Cardiac fibroblast (primary cell): ENCODE measurements at places on chromosomes 4 and X.
A peak's percentile ranks its signal among the peaks of the same experiment; 100 is the strongest.

GRCh38 chr4:6368096-6368495, 98.4 kb downstream of the WFS1 start:
- DNase-seq: no peak

- DNase-seq: no peak
Observed at GRCh38 chrX:112867570-112867969, 26.9 kb upstream of the AMOT start.

DNA sequence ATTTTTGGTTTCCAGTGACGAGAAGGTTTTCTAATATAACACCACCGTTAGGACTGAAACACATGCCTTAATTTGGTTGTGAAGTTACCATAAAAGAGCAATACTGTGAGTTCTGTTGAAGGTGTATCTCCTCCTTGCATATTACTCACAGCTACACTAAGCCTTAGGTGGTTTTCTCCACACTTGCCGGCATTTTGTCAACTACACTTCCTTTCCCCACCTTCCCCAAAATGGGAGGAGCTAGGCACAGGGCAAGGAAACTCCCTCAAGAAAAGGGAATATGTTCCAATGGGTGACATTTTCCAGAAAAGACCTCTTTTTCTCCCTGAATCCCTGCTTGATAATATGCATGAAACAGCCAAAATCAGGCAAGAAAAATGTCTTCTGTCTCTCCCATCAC, 44.8 kb downstream of the RELL1 start:
- DNase-seq: no peak

- DNase-seq: no peak
Observed at GRCh38 chr4:8760561-8760960, 111.1 kb downstream of the HMX1 start.

GRCh38 chrX:109489174-109489573, 7.3 kb upstream of the GUCY2F start:
- DNase-seq: no peak

- peak; percentile 77 for DNase-seq
Observed at GRCh38 chr4:105808750-105809041, 86.6 kb upstream of the NPNT start.

- no peak for DNase-seq
Observed at GRCh38 chr4:98237204-98237603, 24.0 kb upstream of the RAP1GDS1 start.

- no peak for DNase-seq
Observed at GRCh38 chrX:48522291-48522690, 683 bp downstream of the EBP start.

- DNase-seq: no peak
Observed at GRCh38 chr4:117793845-117794480, 240.3 kb upstream of the NDST3 start.

- no peak for DNase-seq
Observed at GRCh38 chr4:160350944-160351343, 1248.1 kb downstream of the RAPGEF2 start.

- no peak for DNase-seq
Observed at GRCh38 chr4:168632301-168632725, 135.5 kb downstream of the PALLD start.

DNA sequence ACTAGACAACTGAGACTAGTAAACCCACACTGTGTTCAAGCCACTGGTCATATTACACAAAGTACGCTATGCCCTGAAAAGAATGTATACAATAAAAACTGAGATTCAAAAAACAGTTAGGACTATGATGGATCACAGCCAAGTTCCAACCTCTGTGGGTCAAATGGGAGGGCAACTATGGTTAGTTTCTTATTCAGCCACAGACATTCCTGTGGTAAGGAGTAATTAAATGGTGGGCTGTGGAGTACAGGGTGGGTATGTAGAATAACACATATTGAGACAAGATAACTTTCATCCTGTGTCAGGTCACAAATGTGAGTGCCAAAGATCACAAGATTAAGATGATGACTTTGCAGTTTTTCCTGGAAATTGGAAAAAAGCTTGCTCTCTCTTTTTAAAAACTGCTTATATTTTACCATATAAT, 167.2 kb downstream of the NPNT start:
- DNase-seq: peak; percentile 63

GRCh38 chr4:76377481-76377901, 43.5 kb downstream of the CCDC158 start:
- no peak for DNase-seq

DNA sequence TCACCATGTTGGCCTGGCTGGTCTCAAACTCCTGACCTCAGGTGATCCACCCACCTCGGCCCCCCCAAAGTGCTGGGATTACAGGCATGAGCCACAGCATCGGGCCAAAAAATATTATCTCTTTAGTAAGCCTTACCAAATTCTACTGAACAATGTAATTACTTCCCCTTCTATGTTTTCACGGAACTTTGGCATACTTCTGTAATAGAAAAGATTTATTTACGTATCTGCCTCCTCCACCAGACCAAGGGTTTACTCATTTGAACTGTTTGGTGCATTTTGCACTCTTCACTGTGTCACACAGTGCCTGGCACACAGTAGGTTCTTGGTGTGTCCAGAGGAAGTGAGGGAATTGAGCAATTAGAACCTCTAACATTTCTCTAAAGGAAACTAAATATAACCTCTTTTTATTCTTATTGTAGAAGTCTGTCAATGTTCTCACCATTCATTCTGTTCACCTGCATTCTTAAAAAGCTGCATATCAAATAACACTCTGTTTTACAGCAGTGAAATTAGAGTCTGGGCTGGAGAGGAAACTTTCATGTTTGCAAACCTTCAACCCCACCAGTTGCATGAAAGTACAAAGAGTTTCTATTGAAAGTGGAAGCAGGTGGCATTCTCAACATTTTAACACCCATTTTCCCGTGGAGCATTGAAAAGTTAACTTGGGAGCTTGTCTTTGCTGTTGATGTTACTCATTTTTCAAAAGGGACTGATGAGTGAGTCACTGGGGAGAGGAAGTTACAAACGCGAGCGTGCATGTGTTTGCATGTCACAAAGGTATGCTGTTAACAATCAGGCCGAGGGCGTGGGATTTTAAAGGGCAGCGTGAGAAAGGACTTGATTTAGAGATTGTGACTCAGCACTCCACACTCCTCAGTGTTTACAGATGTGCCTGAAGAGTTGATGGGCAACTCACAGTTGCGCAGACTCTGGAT, 314.1 kb downstream of the STK32B start:
- DNase-seq: peak; percentile 30

DNA sequence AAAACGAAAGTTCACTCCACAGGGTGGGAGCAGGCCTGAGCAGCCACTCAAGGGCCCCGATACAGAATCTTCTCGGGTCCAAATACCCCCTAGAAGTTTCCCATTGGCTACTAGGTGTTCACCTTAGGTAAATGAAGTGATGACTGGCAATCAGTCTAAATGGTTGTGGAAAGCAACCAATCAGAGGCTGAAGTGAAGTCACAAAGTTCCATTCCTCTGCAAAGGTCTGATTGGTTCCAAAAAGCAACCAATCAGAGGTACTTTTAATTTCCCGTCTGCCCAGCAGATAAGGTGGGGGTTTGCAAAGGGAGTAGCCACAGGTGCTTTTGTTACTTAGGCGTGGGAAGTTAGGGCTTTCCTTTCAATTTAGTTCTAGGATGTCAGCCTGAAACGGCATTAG, 58.2 kb upstream of the NKAP start:
- DNase-seq: no peak

DNA sequence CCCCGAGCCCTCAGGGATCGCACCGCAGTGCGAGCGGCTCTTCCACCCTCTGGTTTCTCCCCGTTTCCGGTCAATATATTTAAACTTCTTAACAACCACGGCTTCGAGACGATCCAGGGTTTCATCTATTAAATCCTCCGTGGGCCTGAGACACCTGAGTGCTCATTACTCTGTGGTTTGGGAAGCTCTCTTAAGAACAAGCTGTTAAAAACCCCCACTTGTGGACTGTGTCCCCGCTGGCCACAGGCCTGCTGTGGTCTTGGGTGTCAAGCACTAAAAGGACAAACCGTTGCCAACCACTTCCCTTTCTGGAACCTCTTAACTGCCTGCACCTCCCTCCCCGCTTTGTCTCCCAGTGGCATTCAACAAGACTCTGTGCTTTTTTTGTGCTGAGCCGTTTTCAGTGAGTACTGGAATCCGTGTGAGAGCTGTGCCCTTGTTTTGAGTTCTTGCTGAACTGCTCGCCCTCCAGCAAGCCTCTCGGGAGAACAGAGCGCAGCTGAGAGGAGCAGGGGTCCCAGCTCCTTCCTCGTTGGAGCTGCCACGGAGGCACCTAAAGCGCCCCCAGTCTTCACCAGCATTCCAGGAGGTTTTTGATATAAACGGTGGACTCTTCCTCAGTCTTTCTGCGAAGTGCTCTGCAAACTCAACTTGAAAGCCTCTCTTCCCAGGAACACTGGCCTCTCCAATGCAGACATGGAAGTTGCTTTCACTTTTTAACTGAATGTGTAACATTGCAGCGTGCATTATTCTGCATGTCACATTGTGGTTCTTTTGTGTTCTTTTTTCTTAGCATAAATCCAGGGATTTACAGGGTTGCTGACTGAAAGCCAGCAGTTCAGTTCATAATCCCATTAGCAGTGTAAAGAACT, 691 bp upstream of the IGFBP7 start:
- DNase-seq: peak; percentile 75

- DNase-seq: no peak
Observed at GRCh38 chr4:71473541-71474240, 134.9 kb downstream of the SLC4A4 start.

DNA sequence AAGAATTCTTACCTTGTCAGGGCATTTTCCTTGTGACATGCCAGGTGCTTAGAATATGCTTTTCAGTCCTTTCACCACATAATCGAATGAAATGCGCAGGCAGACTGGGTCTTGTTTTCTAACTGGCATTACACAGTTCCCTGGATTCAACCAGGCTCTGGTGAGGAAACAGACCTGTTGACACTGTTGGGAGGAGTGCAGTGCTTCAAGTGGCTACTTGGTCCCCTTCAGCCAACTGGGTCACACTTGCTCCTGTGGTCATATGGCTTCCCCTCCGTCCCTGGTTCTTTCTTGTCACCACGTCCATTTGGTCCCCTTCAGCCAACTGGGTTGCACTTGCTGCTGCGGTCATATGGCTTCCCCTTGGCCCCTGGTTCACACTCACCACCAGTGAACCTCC, 9.7 kb downstream of the SMIM20 start:
- DNase-seq: no peak

- no peak for DNase-seq
Observed at GRCh38 chr4:74948236-74948635, 15.3 kb downstream of the PARM1 start.

DNA sequence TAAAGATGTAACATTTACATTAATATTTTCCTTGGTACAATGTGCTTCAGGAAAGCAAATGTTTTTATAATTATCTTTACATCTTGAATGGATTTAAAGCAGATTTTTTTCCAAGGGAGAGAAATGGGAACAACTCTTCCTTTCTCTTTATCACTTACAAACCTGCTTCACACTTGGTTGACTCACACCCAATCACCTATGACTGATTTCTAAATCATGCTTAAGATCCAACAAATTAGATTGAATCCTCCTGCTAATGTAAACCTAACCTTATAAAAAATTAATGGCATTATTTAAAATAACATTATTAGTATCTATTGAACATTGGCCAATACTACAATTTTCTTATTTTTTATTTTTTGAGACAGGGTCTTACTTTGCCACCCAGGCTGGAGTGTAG, 127.1 kb downstream of the INPP4B start:
- DNase-seq: no peak

- peak; percentile 83 for DNase-seq
Observed at GRCh38 chr4:105092768-105093167, 53.9 kb upstream of the TET2 start.

DNA sequence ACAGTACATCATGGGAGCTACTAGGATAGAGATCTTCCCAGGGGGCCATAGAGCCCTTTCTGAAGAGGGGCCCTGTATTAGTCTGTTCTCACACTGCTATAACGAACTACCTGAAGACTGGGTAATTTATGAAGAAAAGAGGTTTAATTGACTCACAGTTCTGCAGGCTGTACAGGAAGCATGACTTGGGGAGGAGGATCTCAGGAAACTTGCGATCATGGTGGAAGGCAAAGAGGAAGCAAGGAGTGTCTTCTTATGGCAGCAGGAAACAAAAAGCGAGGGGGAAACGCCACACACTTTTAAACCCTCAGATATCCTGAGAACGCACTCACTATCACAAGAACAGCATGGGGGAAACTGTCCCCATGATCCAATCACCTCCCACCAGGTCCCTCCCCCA, 4.2 kb upstream of the SLC9A6 start:
- no peak for DNase-seq

DNA sequence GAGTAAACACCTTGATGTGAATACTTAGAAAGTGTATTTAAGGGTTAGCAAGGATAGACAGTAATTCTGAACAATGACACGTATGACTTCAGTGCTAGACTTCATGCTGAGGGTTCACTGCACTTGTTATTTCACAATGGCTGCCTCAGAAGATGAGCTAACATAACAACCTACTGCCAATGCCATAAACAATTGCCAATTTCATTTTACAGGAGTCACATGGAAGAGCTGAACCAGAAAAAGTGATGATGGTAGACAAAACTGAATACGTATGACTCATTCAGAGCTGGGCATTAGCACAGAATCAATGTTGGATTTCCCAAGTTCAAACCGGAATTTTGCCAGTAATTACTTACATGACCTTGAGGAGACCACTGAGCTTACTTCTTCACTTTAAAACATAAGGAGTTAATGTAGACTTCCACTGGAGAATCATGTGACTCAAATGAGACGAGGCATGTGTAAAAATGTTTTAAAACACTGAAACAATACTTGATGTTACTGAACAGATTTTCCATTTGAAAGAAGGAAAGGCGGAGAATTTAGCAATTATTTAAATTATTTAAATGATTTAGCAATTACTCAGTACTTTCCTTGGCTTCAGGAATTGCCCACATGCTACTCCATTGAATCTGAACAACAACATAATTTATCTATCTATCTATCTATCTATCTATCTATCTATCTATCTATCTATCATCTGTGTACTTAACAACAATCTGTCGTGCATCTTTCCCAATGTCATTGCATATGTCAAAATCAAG, 868.5 kb upstream of the SLIT2 start:
- peak; percentile 29 for DNase-seq

DNA sequence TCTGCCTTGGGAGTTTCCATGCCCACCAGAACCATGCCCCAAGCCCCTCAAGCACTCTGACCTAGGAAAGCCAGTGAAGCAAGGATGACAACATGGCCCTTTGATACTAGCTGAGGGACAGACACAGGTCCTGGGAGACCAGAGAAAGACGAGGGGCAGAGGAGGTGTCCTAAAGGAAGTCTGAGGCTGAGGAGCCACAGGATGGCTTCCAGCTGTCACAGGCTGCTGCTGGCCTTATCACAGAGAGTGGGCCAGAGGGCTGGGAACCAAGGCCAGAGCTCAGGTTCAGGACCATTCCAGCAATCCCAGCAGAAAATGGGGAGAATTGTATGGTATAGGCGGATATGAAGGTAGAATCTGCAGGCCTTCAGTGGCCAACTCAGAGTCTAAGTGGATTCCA, 31.7 kb upstream of the MSANTD1 start:
- no peak for DNase-seq
